ENCODE measurements at places on chromosomes 4 and X.

DNA sequence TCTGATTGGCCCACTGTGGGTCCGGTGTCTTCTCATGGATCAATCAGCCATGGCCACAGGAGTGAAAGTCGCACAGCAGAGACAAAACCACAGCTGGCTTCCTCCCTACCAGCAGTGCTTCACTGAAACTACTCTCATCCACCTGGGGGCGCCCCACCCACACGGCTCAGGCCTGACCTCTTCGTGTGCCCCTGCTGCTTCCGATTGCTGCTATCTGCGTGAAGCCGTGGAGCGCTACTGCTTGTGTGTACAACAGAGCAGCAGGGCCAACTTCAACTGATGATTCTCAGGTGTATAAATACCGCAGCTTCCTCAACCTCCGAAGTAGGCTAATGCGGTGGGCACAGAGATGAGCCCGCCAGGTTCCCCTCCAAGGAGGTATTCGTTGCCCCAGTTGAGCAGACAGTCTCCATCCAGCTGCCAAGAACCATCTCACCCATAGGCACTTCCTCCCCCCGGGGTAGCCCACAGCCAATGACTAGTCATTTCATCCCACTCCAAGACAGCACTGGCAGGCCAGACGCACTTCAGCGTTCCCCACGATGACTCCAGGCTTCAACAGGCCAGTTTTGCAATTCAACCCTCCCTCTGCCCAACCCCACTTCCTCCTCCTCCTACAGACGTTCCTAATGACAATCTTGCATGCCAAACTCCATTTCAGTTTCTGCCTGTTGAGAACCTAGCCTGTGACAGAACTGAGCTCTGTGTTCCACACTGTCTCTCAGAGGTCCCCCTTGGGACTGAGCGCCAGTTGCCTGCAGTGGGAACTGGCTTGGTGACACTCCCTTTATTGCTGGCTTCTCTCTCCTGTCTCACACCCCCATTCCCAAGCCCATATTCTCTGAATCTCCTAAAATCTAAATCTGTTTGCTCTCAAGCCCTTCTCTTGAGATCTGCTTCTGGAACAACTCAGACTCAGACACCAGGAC lies 41.3 kb upstream of the ATP6AP2 start:
- DNase-seq = peak; percentile 64

GRCh38 chrX:6226596-6227452 lies 1.8 kb downstream of the NLGN4X start:
- DNase-seq = no peak

GRCh38 chrX:110341189-110342035 lies 17.2 kb upstream of the RTL9 start:
- no peak for DNase-seq

DNA sequence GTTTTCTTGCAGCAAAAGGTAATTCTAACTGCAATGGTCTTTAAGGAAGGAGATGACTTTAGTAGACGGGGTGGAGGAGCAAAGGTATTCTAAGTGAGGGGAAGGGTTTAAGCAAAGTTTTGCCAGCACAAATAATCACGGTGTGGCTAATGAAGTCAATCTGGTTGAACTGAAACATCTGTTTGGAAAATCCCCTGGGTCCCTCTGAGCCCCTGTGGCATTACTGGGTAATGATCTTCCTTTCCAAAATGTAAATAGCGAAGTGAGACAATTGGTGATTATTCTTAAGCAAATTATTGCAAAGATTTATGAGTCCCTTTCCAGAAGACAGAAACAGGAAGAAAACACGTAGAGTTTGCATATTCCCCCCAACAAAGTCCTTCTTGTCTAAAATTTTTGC lies 47.2 kb downstream of the FGFBP1 start:
- no peak for DNase-seq

DNA sequence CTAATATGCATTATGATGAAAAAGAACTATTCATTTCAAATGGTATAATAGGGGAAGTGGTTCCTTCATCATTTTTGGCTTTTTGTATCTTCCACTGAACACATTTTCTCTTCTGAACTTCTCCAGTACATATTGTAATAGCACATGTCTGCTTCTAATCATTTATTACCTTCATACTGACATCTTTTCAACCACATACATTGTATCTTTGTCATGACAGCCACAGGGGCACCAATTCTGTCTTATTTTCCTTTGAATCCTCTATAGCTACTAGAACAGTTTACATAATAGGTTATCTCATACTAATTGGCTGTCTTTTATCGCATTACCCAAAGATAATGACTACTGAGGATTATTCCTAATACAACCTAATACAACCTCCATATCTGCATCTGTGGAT lies 37.7 kb downstream of the PALLD start:
- no peak for DNase-seq

DNA sequence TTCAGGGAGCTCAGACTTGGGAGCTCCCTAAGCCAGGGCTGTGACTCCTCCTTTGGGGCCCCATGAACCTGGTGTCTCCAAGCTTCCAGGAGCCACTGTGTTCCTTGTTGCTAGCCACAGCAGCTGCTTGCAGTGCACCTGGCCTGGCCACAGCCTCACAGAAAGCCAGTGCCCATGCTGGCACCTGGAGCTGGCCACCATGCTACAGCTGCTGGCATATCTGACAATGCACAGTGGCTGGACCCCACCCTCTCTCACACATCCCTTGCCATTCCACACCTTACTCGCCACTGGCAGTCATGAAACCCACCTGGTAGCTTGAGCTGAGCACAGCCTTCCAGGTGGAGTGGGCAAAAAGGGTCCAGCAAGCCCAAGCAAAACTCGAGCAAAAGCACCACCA lies 441.7 kb downstream of the ARAP2 start:
- DNase-seq = no peak

DNA sequence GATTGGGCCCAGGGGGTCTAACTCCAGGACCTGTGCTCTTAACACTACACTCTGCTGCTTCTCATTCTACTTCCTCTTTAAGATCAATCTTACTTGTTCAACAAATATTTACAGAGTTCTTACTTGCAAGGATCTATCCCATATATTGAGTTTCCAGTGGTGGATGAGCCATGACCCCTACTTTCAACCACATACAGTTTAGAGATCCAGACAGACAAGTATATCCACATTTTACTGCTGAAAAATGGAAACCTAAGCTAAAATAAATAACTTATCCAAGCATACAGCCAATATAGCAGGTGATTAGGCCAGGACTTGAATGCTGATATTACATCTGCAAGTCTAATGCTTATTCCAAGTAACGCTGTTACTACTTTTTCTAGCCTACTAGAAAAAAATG lies 18.7 kb downstream of the TMEM150C start:
- no peak for DNase-seq

DNA sequence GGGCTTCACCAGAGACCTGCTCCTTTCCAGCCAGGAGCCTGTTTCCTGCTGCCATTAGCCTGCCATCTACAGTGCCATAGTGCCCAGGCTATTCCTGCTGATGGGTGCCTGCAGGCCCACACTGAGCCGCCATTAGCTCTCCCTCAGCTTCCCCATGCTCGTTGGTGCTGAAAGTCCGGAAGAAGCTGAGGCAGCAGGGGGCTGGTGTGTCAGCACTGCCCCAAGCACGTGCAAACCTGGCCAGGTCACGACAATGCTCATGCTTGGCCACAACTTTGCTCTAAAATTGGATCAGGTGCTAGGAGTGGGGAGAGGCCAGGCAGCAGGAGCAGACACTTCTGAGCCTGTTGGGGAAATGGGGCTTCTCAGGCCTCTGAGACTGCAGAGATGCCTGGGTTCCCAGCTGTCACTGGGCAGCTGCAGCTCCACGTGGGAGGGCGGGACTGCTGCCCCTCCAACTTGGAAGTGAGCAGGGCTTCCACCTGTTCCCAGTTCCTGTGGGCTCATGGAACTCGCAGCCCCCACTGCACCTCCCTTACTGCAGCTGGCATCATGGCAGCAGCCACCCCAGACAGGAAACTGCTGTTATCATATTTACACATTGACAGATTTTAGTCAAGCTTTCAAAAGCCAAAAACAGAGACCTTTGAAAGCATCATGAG lies 913.9 kb downstream of the FSTL5 start:
- DNase-seq = no peak

- no peak for DNase-seq
Observed at GRCh38 chrX:130165181-130165702, 399 bp downstream of the AIFM1 start.

- no peak for DNase-seq
Observed at GRCh38 chr4:24807611-24808010, 12.2 kb downstream of the SOD3 start.

DNA sequence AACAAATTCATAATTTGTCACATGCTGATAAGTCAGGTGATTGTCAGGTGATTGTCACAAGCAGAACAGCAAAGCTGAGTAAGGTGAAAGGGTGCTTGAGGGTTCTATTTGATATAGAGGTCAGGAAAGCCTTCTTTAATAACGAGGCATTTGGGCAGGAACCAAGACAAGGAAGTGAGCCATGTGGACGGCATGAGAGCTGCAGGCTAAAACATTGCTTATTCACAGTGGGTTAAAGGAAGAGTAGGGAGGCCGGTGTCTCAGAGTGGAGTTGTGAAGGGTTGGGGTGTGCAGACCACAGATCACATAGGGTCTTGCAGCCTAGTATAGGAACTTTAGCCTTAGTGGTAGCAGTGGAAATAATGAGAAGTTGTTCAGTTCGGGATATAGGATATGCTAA lies 31.3 kb upstream of the CYP2U1 start:
- DNase-seq = no peak

GRCh38 chr4:38590046-38590445 lies 74.0 kb upstream of the KLF3 start:
- no peak for DNase-seq

GRCh38 chrX:45774961-45775360 lies 574.3 kb upstream of the DIPK2B start:
- DNase-seq = no peak

GRCh38 chr4:139564502-139564901 lies 8.5 kb upstream of the SETD7 start:
- no peak for DNase-seq

GRCh38 chrX:70970482-70970995 lies 39.6 kb upstream of the SLC7A3 start:
- DNase-seq = no peak

GRCh38 chr4:472881-473569 lies 25.9 kb downstream of the ZNF721 start:
- DNase-seq = no peak

DNA sequence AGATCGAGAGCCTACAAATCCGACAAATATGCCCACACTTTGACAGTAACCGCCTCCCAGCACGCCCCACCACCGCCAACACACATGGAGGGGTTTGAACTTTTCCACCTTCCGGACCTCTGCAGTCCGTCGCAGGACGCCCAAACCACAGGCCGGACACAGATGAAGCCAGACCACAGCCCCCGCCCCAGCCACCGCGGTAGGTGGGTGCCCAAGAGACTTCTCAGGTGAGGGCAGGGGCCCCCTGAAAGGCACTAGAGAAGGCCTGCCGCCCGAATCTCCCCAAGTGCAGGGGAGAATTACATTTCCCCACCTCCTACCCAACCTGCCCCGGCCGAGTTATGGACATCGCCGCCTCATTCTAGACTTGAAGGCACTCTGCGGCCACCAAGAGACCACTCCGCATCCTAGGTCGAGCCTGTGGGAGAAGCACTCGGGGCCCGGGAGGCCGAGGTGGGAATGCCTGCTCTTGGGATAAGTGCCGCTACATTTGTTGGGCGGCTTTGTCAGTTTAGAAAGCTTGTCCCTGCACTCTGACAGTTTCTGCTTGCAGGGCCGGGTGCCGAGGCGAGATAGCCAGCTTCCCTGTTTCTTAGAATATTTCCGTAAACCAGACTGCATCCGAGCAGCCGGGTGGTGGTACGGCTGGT lies 21.5 kb downstream of the HAND2 start:
- DNase-seq = no peak

DNA sequence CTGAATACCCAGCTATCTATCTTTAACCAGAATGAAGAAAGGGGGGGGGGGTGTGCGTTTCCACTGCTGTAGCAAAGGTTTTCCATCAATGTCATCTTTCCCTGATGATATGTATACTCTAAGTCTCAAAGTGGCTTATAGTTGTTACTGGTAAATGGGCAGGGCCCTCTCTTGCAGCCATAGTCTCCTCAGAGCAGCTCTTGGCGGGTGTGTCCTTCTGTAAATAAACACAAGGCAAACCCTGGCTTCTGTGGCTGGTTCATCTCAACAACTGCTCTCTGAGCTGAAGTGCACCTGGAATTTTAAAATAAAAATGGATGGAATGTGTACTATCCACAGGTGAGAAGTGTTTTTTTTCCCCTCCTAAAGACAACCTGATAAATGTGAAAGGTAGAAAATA lies 57.5 kb upstream of the SCML1 start:
- no peak for DNase-seq

DNA sequence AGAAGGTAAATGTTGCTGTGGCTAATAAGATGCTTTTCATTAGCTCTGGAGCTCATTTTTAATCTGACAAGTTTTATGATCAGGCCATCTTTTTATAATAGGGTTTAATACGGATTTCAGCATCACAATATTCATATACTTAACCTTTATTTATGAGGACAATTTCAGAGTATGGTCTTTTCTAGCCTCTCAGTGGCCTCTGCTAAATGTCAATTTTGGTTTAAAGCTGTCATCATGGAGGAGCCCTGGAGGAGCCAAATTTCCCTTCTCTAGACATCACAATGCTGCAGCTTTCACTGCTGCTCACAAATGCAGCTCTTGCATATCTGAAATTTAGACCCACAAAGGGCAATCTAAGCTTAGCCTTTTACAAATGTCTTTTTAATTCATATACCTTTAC lies 510.4 kb downstream of the PCDH7 start:
- DNase-seq = no peak

GRCh38 chrX:115410731-115411428 lies 121.4 kb downstream of the LUZP4 start:
- no peak for DNase-seq

- no peak for DNase-seq
Observed at GRCh38 chrX:40470830-40471429, 109.8 kb upstream of the ATP6AP2 start.

- DNase-seq = no peak
Observed at GRCh38 chrX:72366701-72367454, 61.2 kb upstream of the CITED1 start.

GRCh38 chr4:37383579-37384229 lies 139.2 kb downstream of the NWD2 start:
- no peak for DNase-seq

GRCh38 chrX:18574591-18574990 lies 97.3 kb downstream of the RS1 start:
- DNase-seq = no peak
